Naive thymus-derived CD4-positive, alpha-beta T cell (primary cell): ENCODE measurements at places on chromosomes 16 and 17. TPM values are rescaled to one million over a fixed set of nuclear protein-coding genes. Genes with fewer than 3 reads are reported as not detected.

DNA sequence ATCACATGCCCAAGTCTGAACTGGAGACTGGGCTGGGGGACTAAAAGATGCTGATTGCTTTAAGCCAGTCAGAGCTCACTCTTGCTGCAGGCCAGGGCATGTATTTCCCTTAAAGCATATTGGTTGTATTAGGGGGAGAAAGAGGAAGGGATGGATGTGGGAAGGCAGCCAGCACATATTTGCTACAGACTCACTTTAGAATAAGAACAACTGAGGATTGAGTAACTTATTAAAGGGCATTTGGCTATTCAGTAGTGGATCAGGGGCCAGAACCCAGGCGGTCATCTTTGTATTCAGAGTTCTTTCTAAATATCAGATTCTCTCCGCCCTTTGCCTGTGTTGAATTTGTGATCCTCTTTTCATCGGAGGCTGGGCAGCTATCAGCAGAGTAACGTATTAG is 231.7 kb downstream of the HAPSTR1 start:
- DNase-seq = no peak

DNA sequence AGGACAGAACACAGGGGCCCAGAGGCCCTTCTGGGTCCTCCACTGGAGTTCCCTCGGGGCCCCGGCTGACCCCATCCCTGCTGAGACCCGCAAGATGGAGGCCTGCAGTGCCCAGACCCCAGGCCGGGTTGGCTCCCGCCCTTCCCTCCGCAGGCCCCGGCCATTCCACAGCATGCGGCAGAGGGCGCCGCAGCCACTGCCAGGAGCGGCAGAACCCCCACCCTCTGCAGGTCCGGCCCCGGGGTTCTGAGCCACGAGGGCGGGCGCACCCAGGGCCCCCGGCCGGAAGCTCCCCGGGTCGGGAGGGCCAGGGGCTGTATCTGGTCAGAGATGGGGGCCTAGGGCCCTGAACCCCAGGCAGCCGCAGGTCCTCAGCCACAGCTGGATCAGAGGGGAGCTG is 2.4 kb upstream of the PERCC1 start:
- no peak for DNase-seq

- DNase-seq = no peak
Observed at GRCh38 chr16:57469917-57470470, 7.5 kb downstream of the POLR2C start.

- no peak for DNase-seq
Observed at GRCh38 chr16:11252482-11252931, 3.5 kb downstream of the SOCS1 start.

- DNase-seq = peak; percentile 56
Observed at GRCh38 chr16:66894948-66895688, 14.8 kb downstream of the PDP2 start.

DNA sequence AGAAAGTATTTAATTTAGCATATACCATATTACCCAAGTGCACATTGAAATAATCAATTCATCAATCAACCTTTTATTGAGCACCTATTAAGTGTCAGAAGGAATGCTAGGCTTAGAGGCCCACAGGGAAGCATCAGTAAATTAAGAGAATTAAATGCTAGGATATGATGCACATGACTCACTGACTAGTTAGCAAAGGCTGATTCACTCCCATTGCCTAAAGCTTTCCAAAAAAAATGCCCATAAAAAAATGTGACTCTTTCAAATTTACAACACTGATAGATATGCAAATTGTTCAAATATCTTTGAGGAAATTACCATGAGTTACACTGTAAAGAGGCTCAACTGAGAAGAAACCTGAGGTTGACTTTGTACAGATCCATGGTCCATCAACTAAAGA is 883.3 kb downstream of the CDH11 start:
- DNase-seq = no peak

DNA sequence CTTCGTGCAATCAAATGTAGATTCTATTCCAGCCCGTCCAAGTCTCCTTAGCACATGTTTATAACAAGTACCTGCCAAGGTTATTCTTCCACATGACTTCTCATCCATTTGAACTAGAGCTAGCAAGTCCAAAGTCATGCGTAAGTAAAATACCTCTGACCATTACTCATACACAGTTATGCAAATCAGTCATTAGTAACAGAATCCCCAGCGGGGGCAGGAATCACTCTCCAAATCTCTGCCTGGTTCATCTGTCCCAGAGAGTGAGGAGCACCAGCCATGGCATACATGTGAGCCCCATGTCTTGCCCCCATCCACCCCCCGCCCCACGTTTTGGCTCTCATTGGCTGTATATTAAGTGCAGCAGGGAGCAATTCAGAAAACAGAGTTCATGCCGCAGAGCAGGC is 27.7 kb downstream of the SRL start:
- DNase-seq = no peak

GRCh38 chr17:82257473-82257872 is 16.0 kb downstream of the CSNK1D start:
- DNase-seq = no peak

- no peak for DNase-seq
Observed at GRCh38 chr17:80826955-80827645, 164.5 kb upstream of the CHMP6 start.

DNA sequence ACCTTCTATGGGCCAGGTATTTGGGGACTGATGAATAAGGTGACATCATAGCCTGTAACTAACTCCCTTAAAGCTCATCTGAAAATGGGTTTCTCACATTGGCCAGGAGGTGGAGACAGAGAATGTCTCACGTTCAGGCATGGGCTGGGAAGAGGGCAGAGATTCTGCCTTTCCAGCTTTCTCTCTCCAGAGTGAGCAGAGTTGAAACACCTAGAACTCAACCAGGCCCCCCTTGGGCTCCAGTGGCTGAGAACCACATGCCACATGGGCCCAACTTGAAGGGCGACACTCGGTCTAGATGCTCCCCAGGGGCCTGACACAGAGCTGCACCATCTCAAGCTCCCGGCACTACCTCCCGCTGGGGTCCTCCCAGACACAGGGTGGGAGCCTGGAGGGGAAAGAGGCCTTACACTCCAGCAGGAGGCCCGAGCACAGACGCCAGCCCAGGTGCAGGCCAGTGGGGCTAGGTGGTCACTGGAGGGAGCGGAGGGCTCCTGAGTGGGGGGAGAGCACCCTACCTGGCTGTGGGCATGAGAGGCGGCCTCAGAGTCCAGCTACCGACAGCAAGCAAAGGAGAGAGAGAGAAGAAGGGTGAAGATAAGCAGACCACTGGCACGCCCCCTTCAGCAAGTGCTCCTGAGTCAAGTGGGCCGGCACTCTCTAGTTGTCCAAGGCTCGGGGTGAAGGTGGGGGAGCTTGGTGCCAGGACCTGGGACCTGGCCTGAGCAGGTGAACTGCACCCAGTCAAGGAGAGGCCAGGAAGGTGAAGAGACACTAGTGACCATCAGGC is 55.9 kb downstream of the MYO18A start:
- peak; percentile 34 for DNase-seq

DNA sequence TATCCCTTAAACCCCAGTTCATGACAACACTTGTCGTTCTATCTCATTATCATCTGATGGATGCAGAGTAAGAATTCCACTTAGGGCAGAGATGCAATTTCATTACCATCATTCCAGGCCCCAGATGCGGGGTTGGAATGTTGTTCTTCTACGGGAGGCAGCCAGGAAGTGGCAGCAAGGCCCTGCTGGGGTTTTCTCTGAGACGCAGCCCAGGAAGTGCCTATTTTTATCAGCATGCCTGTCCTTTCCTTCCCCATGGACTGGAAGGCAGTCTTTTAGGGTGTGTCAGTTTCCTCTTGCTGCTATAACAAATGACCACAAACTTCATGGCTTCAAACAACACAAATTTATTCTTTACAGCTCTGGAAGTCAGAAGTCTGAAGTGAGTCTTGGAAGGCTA is 246.6 kb upstream of the DYNLRB2 start:
- no peak for DNase-seq

DNA sequence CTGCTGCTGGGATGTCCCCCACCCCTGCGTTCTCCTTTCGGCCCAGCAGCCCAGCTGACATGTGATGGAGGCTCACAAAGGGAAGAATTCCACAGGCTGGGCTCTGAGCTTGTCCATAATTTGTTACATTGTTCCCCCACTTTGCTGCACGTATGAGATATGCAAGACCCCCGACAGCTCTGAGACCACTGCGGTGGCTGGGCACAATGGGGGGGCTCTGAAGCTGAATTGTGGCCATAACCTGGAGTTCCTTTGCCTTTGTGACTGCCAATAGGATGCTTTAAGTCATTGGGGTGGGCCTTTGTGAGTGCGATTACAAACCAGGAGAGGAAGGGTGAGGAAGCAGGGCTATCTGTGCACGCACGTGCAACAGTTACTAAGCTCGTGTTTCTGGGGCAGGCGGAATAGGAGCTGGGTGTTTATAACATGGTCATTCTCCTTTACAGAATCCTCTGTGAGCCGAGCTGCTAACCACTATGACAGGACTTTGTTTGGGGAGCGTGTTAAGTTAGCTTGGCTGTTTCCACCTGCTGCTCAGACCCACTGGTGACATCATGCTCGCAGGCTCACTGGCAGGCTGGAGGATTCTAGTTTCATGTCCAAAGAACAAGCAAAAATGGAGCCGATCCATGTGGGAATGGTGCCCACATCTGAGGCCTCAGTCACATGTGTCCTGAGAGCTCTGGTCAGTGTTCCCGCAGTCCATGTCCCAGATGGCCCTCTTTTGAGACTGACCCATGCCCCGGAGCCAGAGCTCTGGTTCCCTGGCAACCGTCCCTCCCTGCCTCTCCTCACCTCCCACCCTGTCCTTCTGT is 208.3 kb upstream of the SALL1 start:
- DNase-seq = no peak

DNA sequence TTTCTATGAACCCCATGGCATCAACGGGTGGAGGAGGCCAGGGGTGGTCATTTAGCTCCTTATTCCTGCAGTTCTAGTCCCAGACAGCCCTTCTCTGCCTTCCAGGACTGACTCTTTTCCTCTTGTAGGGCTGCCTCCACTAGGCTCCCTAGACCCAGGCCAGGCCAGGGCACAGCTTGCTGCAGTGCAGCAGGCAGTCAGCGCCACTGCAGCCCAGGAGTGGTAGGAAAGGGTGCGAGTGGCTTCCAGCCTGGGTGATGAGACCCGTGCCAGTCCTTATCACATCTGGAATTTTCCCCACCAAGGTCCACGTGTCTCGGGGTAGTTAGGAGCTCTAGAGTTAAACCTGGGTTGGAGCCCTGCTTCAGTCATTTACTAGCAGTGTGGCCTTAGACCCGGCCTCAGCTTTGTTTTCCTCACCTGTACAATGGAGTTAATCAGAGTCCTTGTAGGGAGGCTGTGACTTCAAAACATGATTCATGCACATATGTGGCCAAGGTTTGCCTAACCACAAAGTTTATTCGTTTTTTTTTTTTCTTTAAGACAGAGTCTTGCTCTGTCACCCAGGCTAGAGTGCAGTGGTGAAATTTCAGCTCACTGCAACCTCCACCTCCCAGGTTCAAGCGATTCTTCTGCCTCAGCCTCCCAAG is 4.7 kb downstream of the SLC5A11 start:
- no peak for DNase-seq

DNA sequence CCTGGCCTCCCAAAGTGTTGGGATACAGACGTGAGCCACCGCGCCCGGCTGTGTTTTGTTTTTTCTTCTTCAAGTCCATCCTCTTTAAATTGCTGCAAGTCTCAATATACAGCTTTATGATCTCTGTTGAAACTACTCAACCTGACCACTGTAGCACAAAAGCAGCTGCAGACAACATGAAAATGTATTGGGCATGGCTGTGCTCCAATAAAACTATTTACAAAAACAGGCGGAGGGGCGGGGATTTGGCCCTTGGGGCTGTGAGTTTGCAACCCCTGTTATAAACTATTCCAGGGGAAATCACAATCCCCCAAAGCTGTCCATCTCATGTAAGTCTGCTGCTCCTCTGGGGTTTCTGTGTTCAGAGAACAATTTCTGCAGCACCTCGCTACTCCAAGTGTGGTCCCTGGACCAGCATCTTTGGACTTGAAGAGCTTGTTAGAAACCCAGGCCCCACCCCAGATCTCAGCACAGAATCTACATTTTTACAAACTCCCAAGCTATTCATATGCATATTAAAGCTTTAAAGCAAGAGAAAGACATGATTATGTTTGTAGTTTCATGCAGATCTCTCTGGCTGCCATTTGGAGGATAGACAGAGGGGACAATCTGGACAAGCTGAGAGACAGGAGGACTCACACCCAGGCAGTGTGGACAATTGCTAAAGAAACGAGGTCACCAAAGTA is 33.6 kb downstream of the TEKT5 start:
- no peak for DNase-seq

- DNase-seq = no peak
Observed at GRCh38 chr16:85649411-85650134, 36.5 kb downstream of the GSE1 start.

- no peak for DNase-seq
Observed at GRCh38 chr17:42585353-42585752, 7.8 kb upstream of the PSMC3IP start.

- no peak for DNase-seq
Observed at GRCh38 chr16:70659953-70660671, 13.8 kb downstream of the IL34 start.

DNA sequence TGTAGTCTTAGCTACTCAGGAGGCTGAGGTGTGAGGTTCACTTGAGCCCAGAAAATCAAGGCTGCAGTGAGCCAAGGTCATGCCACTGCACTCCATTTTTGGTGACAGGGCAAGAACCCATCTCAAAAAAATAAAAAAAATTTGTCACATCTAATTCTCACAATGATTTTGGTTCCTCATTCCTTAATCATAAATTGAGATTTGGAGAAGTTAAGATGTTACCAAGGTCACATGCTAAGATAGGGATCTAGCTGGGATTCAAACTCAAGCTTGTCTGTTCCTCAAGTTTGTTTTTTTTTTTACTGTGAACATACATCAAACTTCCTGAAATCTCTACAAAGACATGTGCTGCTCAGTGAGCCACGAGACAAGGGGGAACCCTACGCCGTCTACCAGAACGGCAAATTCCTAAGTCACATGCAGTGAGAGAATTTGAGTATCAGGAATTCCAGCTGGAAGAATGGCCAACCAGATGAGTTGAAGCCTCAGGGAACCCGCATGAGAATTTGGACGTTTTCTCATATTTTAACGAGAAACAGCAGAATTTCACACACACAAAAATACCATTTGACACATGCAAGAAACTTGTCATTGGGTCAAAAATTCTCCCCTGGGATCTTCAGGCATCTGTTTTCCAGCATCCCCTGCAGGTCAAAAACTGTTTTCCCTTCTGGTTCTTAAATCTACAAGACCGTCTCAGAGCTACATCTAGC is 414.1 kb upstream of the GOT2 start:
- DNase-seq = no peak

Gene ACSM5
- total RNA-seq = not detected

Gene SMIM36
- total RNA-seq = not detected

Gene IKZF3
- 77.8 TPM for total RNA-seq

Gene SNAI3
- total RNA-seq = 8.1 TPM

Gene P4HB
- 304 TPM for total RNA-seq

Gene MEIOC
- not detected for total RNA-seq

Gene RPRML
- total RNA-seq = not detected in 2 replicates

Gene ALG1
- 23.7 TPM for total RNA-seq

Gene CD68
- total RNA-seq = 6.8 and 7.6 TPM in 2 replicates

Gene CHST6
- total RNA-seq = 0.14 TPM

Gene MED9
- total RNA-seq = 17.2 TPM

Gene ARHGAP23
- total RNA-seq = 1.3 TPM
